ENCODE measurements at places on chromosomes 7 and 10. TPM values are rescaled to one million over a fixed set of nuclear protein-coding genes. Genes with fewer than 3 reads are reported as not detected.

- no peak for DNase-seq
Observed at GRCh38 chr10:122830273-122830964, 15.2 kb downstream of the CUZD1 start.

- peak; percentile 74 for DNase-seq
Observed at GRCh38 chr10:87861566-87861952, 1.8 kb downstream of the KLLN start.

Gene RUFY2
- 10.7 TPM for total RNA-seq

GRCh38 chr10:11724938-11725776 lies 17.0 kb upstream of the ECHDC3 start:
- DNase-seq, result no peak

Gene PPP1R9A
- total RNA-seq, result not detected

Gene PCGF5
- 57.7 TPM for total RNA-seq

Gene AOAH
- 30.3 TPM for total RNA-seq

GRCh38 chr7:150324373-150324961 lies 1.1 kb upstream of the ACTR3C start:
- DNase-seq, result no peak

Gene AMPH
- not detected for total RNA-seq

Gene ENTPD1
- total RNA-seq, result 0.82 TPM

Gene OR13A1
- total RNA-seq, result not detected

DNA sequence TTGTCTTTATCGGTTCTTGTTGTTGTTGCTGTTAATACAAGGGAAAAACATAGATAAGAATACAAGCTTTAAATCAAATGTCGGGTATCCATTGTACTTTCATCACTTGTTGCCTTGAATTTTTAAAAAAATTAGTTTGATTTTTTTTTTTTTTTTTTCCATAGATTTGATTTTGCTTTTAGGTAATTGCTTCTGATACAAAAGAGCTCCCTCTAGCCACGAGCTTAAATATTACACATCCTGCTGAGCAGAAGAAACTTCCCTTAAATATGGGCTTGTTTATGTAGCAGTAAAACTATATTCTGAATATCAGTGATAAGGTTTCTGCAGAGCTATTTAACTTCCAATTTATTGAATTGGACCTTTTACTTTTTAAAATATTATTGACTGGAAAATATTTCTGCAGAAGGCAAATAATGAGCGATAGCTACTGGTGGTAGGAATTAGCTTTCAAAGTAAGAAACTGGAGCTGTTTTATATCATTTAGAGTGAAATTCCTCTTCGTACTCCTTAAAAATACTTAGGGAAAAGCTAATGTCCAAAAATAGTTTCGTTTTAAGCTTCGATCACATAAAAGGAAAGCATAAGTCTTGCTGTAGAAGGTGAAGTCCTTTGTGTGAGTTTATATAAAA lies 216.9 kb downstream of the POLR1F start:
- DNase-seq, result no peak

DNA sequence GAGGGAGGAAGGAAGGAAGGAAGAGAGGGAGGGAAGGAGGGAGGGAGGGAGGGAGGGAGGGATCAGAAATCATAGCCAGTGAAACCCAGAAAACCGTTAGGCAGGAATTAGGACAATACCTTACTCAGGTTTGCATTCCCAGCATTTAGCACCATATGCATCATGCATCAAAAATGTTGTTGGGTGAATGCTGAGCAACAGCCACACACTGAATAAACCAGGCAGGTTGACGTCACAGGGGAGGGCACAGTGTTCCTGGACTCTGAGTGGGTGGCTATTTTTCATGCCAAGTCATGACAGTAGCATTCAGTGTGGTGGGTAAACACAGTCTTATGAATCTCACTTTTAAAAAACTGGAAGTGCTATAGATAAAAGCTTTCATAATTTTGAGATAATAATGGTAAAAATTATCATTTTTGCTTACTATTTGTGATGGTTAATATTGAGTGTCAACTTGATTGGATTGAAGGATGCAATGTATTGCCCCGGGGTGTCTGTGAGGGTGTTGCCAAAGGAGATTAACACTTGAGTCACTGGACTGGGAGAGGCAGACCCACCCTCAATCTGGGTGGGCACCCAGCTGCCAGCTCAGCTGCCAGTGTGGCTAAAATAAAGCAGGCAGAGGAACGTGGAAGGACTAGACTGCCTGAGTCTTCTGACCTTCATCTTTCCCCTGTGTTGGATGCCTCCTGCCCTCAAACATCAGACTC lies 199.1 kb upstream of the PRKCQ start:
- DNase-seq, result no peak

GRCh38 chr10:32379318-32379949 lies 32.5 kb upstream of the EPC1 start:
- DNase-seq, result peak; percentile 79

Gene TSPAN12
- total RNA-seq, result not detected

- DNase-seq, result no peak
Observed at GRCh38 chr10:125936331-125936730, 40.0 kb downstream of the FANK1 start.

Gene INSYN2A
- total RNA-seq, result not detected

Gene MKI67
- total RNA-seq, result 0.92 TPM

Gene MALRD1
- not detected for total RNA-seq

DNA sequence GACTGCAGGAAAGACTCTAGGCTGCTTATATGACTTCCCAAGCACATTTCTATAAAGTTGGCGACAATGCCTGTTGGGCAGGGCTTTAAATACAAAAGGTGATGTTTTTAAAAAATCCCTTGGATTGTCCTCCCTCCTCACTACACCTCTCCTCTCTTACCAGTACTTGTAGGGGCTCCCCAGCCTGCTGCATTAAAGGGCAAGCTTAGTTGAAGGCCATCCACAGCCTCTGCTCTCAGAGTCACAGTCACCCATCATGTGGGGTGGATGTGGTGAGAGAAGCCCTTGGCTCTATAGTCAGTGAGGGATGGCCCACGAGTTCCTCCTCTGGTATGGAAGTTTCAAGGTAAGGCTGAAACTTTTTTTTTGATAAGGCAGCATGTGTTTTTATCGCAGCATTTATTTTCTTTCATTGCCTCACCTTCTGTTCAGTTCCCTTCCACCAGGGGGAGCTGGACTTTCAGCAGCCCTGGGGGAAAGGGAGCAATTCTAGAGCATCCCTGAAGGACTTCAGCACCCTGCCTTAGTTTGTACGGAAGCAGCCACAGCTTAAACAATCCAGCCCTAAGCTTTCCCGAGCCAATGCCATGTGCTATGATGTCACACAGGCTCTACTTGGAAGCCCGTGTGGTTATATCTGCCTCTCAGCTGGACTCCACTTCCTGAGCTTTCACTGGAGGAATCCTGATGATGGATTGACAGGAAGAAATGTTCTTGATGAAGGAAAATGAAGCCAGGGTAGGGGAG lies 131.9 kb downstream of the CALCR start:
- DNase-seq, result no peak

Data from CD4-positive, alpha-beta T cell (primary cell).